Camera-type eye (tissue), 1 donor: ENCODE measurements at places on chromosomes 3 and 15. TPM values are rescaled to one million over a fixed set of nuclear protein-coding genes. Genes with fewer than 3 reads are reported as not detected.

The RLBP1 gene
- 102 TPM for total RNA-seq

The THBS1 gene
- total RNA-seq: 177 TPM

The CCR3 gene
- not detected for total RNA-seq

The TAGLN3 gene
- 78.5 TPM for total RNA-seq

The POLQ gene
- 5.6 TPM for total RNA-seq

The KNG1 gene
- not detected for total RNA-seq

The SCN11A gene
- 1.4 TPM for total RNA-seq

The VIPR1 gene
- total RNA-seq: 3.7 TPM

The SLC6A1 gene
- total RNA-seq: 23.7 TPM

The C3orf49 gene
- total RNA-seq: not detected

The TRAIP gene
- total RNA-seq: 3.8 TPM

The MOBP gene
- not detected for total RNA-seq

The RBM6 gene
- total RNA-seq: 173 TPM

The GABRR3 gene
- total RNA-seq: 25.8 TPM

The SNX22 gene
- 1.1 TPM for total RNA-seq

The MESP2 gene
- total RNA-seq: 2.8 TPM

The USP8 gene
- total RNA-seq: 75.6 TPM

The SERPINI2 gene
- total RNA-seq: not detected

The SSUH2 gene
- 0.77 TPM for total RNA-seq

The CILP gene
- 9.2 TPM for total RNA-seq
